ENCODE measurements at places on chromosomes 7 and 10.

- no peak for DNase-seq
These were observed 172.6 kb downstream of the LRRTM3 start for GRCh38 chr10:67098461-67098860.

DNA sequence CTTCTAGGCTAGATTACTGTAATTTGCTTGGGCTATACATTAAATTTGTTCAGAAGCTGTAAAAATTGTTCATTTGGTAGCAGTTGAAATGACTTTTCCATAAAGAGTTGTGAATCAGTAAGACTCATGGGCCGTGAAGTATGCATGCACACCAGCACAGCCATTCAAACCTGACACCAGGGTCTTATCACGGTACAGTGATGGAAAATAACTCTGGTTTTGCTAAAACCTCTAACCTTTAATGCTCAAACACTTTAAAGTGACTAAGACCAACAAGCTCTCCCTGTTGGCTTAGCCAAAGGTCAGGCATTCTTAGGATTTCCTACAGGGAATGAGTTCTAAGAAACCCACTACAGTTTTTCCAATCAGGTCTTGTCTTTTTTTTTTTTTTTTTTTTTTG lies 11.5 kb downstream of the ARL3 start:
- DNase-seq, result no peak

DNA sequence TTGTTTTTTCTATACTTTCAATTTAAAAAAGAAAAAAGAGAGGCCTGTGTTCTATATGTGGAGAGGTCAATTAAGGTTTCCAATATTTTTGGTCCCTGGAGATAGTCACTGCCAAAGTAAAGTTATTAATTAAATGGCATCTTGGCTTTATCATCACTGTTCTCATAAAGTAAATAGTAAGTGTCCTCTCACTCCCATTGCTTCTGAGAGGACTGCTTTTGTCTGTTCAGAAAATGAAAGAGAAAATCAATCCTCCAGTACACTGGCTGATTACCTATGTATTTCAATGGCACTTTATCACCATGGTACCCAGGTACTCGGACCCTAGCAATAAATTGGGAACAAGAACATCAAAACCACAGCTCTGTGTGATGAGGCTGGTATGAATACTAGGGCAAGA lies 94.0 kb downstream of the RNLS start:
- no peak for DNase-seq

- no peak for DNase-seq
These were observed 22.6 kb upstream of the SIRT1 start for GRCh38 chr10:67861750-67862432.

- no peak for DNase-seq
These were observed 15.5 kb upstream of the OSBPL3 start for GRCh38 chr7:24995466-24995865.

DNA sequence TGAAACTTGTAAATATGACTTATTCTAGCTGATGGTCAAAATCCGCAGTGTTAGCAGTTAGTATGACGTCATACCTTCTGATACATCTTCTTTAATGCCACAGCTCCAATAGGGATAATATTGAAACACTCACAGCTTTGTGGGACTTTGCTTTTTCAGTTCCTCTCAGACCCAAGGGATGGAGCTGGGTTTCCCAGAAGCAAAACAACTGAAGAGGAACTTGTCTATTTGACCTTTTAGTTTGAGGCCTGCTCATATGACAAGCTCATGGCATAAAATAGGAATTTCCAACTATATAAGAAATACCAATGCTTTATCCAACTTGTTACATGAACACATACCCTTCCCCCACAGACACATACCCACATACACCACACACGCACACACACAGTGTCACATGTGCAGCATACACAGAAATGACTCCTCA lies 31.6 kb upstream of the C10orf67 start:
- DNase-seq, result no peak

DNA sequence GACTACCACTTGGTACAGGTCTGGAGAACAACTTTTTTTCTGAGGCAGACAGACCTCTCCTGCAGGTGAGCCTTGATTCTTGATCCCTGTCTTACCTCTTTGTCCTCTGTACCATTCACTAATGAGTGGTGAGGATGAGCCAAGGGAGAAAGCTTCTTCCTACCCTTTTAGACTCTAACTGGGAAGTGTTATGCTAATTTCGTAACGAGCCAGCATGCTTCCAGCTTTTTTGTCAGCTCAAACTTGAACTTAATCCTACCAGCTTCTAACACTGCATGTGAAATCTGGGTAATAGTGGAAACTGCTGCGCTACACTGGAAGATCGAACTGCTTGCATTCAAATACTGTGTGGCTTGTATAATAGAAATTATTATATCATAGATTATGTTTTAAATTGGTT lies 87.0 kb downstream of the NEUROD6 start:
- no peak for DNase-seq

- no peak for DNase-seq
These were observed 10.4 kb upstream of the ZNF485 start for GRCh38 chr10:43595739-43596298.
